Gastrocnemius medialis (tissue), 4 donors: ENCODE measurements at places on chromosomes 1 and 21.

DNA sequence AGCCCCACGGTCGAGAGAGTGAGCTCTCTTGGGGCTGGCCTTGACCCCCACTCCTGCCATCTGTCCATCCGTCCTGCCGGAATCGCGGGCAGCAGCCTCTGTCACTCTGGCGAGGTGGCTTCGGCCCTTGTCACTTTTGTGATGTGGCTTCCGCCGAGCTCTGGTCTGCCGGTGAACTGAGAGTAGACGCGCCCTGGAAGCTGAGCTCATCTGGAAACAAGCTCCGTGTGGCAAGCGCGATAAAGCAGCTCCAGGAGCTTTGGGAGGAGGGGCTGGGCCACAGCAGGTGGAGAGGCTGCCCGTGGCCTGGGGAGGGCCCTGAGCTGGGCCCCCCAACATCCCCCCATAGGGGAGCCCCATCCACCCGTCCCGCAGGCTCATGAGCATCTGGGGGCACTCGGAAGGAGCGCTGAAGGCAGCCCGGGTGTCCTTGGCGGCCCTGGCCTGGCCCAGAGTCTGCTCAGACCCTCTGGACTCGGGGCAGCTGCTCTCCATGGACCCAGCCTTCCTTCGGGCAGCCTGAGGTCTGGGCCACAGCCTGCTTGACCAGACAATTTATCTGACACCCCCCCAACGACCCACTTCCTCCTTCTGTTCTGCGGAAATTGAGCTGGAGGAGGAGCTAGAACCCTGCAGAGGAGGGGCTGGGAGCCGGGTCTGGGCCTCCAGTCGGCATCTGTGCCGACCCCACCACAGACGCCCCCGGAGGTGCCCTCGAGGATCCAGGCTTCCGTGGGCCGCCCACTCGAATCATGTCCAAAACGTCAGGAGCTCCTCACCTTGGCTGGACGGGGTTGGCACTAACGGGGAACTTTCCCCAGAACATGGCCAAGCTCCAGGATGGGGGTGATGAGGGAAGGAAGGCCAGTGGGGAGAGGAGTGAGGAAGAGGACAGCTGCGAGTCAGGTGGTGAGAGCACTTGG is 59.1 kb downstream of the SLC19A1 start:
- no peak for DNase-seq

DNA sequence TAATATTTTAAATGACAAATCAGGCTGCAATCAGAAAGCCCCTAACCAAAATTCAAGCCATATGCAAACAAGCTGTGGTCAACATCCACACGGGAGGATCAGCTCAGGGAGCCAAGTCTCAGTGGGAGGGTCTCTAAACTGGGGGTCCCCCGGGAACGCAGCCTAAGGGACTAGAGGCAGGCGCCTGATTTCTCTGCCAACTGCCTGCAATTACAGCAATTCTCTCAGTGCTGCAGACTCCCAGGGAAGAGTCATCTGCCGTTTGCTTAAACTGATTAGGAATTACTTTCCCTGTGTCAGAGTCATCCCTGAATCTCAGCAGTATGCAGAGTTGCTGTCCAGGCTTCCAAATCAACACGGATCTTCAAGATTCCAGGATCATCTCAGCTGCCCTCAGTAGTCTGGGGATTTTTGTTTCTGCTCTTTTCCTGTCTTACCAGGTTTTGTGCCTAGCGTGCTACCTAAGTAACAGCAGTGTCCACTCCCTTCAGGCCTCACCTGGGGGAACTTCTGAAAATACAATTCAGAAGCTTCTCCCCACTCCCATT is 247.8 kb downstream of the RRAGC start:
- DNase-seq: no peak

DNA sequence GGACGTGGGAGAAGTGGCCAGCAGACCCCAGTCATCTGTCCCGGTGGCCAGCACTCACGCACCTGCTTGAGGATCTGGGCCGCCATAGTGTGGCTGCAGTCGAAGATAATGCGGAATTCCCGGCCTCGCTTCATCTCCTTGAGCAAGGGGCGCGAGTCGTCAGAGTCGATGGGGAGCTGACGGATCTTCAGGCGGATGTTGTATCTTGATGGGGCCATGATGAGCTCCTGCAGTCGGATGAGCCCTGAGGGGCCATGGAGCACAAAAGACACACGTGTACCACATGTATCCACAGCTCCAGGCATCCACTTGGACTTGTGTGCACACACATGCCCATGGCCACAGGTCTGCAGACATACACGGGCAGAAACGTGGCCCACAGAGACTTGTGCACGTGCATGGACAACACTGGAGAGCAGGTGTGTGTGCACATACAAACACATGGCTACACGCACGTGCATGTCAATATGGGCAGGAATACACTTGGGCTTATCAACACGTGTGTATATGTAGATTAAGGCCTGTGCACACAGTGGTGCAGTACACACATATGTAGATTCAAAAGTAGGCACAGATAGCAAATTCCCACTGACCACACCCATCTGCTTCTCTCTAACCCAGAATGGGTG is 162.1 kb downstream of the GRIK3 start:
- DNase-seq: no peak

DNA sequence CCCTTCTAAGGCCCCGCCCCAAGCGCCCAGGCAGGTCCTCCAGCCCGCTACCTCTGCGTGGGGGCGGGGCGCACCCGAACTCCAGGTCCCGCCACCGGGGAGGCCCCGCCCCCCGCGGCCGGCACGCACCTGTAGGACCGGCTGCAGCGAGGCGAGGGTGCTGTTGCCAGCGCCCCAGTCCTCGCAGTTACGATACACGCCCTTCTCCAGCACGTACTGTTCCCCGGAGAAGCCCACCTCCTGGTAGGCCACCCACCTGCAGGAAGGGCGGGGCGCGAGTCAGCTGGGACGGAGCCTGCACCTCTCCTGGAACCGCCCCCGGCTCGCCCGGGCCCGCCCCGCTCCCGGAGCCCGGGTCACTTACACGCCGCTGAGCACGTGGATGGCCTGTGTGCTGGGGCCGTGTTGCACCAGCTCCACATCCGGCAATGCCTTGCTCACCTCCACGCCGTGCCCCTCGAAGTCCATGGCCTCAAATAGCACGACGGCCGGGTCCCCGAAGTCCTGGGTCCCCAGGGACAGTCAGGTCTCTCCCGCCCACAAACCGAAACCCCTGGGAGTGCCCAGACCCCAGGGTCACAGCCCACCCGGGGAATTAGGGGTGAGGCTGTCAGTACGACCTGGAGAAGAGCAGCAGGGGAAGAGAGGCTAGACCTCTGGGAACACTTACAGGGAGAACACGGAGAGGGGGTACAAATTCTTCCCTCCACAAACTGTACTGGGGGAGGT is 17.3 kb downstream of the CRYBG2 start:
- DNase-seq: peak; percentile 57

DNA sequence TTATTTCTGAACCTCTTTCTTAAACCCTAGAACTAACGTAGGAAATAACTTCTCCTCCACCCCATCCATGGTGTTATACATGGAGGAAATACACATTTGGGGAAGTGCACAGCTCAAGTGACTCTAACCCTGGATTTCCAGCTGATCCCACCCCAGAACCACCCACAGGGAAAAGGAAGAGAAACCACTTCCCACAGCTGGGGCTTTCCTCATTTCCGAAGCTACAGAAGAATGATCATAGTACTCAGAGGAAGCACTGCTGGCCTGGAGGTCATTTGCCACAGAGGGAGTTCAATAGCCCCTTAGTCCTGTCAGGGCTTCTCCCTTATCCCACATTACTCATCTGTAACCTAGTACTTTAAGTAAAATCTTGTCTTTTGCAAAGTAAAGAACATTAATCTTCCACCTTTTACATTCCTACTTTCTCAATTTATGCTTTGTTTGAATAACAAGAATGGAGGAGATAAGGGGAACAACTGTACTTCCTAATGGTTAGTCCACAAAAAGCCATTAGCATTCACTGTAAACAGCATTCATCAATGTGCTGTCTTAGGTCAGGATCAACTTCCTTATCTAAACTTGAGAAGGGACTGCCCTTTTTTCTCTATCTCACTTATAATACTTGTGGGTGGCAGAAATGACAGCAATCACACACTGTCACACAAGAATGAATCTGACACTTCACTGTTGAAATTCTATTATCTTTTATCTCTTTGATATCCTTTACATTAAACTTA is 63.0 kb upstream of the RGS1 start:
- DNase-seq: peak; percentile 3

- no peak for DNase-seq
These were observed 95.6 kb upstream of the C8B start for GRCh38 chr1:57061369-57061768.

GRCh38 chr1:177246710-177247580 is 76.2 kb downstream of the BRINP2 start:
- DNase-seq: no peak

- DNase-seq: no peak
These were observed 406 bp downstream of the HTR1D start for GRCh38 chr1:23216771-23217420.

- no peak for DNase-seq
These were observed 1414.3 kb upstream of the B3GALT2 start for GRCh38 chr1:194600716-194601115.

DNA sequence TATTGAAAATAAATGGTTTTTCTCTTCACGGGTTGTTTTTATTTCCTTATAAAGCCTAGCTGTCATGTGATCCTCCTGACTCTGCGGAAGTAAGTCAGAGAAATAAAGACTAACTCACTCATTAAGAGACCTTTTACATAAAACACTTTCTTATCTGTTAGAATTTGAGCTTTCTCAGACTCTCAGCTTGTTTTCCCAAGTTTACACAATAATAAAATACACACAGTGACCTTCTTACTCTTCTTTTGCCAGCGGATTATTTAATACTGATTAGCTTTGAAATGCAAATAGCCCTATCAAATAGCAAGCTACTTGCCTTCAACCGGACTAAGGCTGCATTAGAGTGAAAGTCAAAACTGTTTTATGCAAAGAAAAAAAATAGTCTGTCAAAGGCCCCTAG is 45.5 kb upstream of the CXADR start:
- DNase-seq: no peak

GRCh38 chr1:239387304-239388158 is 1.2 kb downstream of the CHRM3 start:
- DNase-seq: no peak

GRCh38 chr1:18948048-18948912 is 8.2 kb downstream of the IFFO2 start:
- DNase-seq: no peak

- no peak for DNase-seq
These were observed 238.2 kb downstream of the PTPRU start for GRCh38 chr1:29474274-29475244.

DNA sequence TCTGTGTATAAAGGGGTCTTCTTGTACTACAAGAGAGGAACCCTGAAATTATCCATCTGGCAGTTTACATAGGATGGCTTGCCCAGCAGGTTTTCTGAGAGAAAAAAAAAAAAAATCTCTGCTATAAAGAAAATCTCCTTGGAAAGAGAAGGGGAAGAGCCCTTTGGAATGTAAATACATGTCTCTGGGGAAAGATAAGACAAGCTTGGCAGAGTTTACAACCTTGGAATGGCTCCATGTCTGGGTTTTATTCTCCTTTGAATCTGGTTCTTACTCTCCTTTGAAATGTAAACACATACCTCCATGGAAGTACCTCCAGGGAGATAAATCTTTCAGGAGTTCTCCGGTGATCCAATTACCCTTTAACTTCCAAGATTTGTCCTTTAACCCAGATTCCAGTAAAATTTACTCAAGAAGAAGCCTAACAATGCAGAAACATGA is 45.1 kb upstream of the DNAH14 start:
- no peak for DNase-seq

DNA sequence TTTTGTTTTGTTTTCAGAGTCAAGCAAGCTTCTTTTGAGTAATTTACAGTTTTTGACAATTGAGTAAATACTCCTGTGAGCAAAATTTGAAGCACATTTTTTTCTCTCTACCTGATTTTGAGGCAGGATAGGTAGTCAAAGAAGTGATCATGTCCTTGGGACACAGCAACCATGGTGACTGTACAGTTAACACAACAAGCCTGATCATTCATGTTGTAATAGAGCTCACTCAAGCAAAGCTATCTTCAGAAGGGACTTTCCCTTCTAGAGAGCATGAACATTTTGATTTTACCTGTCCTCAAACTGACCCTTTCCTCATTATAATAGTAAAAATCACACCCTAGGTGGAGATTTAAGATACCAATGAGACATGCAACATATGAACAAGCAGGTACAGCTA is 126.5 kb upstream of the KCNK1 start:
- no peak for DNase-seq

DNA sequence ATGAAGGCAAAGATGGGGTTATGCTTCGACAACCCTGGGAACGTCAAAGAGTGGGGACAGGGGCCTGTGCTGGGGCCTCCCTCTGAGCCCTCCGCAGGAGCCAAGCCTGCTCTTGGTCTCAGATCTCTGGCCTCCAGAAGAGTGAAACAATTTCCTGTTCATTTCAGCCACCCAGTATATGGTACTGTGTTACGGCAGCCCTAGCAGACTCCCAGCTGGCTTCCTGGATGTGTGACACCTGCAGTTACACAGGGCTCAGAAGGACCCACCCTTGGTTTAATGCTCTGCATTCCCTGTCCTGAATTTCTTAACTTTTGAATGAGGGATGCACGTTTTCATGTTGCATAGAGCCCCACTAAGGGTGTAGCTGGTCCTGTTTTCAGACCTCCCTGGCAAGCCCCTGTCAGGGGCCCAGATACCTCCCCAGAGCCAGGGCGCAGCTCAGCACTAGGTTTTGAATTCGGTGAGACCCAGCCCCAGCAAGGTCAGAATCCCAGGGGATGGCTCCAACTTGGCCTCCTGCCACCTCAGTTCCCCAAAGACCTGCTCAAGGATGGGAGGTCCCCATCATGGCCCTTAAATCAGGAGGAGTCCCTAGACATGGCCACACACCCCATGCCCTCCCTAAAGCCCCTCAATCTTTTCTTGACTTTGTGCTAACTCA is 79.0 kb upstream of the IFFO2 start:
- DNase-seq: no peak

DNA sequence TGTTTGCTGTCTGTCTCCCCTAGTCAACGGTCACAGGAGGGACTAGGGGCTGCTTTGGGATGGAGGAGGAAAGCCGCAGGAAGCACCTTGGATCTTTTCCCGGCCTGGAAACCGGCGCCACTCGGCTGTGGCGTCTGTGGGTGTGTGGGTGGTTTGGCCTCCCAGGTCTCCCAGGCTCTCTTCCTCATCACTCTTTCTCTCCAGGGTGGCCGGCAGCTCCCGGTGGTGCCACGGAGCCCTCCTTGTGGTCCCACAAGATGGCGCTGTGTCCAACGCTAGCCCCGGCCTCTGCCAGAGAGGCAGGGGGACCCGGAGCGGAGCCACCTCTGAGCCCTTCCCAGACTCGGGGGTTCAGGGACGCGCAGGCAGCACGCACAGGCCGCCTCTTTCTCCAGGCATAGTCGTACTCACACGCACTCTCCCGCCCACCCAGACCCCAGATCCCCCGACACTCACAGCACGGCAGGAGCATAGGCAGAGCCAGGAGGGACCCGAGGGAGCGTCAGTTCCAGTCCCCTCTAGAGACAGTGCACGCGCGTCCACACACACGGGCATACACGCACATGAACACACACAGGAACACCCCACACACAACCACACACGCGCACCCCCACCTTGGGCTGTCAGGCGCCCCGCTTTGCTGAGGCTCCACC is 31.2 kb downstream of the CDCP2 start:
- DNase-seq: peak; percentile 51

- no peak for DNase-seq
These were observed 101.7 kb downstream of the ESRRG start for GRCh38 chr1:216621536-216621935.
